ENCODE measurements at places on chromosomes 3 and 15.

GRCh38 chr15:91853511-91853947 lies at the start of gene SLCO3A1:
Gene SLCO3A1 (plus strand): TSS chr15:91853708.
- DNase-seq: no peak

- no peak for DNase-seq
These were observed 93.2 kb downstream of the TMEM212 start for GRCh38 chr3:171936191-171936841.

DNA sequence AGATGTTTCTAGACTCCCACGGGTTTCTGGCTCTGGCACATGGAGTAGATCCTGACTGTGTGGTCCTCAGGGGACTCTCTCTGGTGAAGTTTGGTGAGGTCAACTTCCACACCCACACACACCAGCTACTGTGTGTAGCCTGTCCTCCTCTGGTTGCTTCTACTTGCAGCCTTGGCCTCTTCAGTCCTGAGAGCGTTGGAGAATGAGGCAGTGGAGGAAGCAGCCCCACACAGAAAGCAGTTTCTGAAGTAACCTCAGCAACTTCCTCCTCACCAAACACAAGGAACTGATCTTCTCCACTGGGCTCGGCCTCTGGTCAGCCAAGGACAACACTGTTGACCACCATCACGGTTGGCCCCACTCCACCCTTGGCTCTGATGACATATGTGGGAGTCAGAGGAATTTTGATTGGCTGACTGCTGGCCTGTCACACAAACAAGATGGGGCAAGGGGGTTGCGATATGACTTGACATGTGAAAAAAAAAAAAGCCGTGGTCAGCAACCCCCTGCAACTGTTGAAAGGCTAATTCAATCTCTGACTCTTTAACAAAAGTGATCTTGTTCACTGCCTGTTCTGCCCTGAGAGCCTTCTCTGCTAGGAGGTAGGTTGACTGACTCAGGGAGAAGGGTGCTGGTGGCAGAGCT lies 19.6 kb downstream of the CD86 start:
- DNase-seq: no peak

DNA sequence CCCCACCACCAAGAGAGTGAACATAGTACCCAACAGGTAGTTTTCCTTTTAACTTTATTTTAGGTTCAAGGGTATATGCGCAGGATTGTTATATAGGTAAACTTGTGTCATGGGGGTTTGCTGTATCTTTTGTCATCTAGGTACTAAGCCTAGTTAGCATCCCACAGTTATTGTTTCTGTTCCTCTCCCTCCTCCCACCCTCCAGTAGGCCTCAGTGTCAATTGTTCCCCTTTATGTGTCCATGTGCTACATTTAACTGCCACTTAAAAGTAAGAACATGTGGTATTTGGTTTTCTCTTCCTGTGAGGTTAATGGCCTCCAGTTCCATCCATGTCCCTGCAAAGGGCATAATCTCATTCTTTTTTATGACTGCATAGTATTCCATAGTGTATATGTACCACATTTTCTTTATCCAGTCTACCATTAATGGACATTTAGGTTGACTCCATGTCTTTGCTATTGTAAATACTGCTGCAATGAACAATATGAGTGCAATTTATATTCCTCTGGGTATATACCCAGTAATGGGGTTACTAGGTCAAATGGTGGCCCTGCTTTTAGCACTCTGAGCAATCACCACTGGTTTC lies 66.2 kb downstream of the ST3GAL6 start:
- DNase-seq: no peak

GRCh38 chr3:126481808-126482502 lies 6.3 kb upstream of the ZXDC start:
- DNase-seq: no peak

- no peak for DNase-seq
These were observed 43.4 kb downstream of the RPLP1 start for GRCh38 chr15:69496001-69496400.

- DNase-seq: no peak
These were observed 52.4 kb downstream of the IL1RAP start for GRCh38 chr3:190566043-190566933.

- DNase-seq: no peak
These were observed 49.5 kb downstream of the CYP11A1 start for GRCh38 chr15:74317820-74318375.

DNA sequence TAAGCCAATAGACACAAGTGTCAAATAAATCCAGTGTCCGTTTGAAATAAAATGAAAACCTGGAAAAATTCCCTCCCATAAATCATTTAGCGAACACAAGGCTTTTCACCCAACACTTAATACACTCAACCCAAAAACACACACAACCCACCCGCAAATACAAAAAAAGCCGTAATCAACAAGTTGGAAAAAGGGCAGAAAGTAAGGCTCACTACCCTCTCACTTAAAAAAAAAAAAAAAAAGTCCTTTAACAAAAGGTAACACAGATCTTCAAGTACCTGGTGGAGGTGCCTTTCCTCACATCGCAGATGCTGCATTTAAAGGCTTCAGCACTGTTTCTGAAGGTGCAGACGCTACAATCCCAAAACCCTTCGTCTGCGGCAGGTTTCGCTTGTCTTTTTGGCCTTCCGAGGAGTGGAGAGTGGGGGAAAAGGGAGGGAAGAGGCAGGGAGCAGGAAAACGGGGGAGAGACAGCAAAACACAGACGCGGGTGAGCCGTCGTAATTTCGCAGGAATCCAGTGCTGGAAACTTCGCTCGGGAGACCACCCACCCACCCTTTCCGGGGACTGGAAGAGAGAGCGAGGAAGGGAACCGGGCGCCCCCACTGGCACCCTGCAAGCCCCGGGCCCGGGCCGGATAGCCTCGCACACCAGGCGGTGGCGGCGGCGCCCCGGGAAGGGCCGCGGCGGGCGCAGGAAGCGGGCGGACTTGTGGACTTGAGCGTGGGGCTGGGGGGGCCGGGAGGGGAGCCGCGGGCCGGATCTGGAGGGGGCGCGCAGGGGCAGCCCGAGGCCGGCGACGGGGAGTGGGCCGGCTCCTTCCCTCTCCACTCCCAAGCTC lies 401.8 kb downstream of the SHQ1 start:
- DNase-seq: no peak

DNA sequence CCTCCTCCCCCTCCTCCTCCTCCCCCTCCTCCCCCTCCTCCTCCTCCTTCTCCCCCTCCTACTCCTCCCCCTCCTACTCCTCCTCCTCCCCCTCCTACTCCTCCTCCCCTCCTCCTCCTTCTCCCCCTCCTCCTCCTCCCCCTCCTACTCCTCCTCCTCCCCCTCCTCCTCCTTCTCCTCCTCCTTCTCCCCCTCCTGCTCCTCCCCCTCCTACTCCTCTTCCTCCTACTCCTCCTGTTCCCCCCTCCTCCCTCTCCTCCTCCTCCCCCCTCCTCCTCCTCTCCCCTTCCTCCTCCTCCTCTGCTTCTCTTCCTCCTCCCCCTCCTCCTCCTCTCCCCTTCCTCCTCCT lies 17.1 kb upstream of the EPHB3 start:
- no peak for DNase-seq

DNA sequence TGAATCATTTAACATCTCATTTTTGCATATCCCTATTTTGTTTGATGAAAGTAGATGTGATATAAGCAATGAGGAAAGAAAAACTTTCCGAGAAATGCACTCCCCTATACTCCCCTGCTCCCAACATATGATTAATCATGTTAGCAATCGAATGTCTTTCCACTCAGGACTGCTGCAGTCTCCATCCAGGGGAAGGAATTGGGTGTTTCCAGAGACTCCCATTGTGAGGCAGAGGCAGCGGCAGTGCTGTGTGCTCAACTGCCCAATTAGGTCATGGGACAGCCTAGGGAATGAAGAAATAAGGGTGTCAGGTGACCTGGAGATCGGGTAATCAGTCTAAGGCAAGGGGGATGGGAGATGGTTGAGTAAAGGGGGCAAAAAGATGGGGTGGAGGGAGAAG lies 268.6 kb upstream of the MEIS2 start:
- no peak for DNase-seq

GRCh38 chr15:90106522-90107117 lies 4.4 kb upstream of the IDH2 start:
- DNase-seq: no peak

DNA sequence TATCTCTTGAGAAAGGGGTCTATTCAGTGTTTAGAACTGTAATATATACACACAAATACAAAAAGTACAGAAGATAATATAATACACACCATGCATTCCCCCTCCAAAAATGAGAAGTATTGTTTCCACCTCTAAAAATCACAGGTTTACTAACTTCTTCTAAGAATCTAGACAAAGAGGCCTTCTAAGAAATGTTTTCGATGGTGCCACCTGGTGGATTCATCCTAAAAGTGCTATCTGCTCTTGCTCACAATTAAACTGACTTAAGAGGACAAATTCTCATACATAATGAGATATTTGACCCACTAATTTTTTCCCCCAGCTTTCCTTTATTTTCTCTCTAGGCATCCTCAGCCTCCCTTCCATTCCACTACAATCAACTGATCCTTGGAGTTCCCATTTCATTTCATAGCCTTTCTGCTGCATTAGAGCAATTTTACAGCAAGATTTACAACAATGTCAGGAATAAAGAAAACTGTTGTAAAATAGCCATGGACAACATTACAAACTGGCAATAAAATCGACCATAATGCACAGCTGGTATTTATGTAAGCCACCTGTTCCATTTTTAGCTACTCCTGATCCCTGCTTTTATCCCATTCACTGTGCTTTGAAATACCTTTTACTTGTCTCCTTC lies 124.6 kb downstream of the ARRDC4 start:
- DNase-seq: no peak

DNA sequence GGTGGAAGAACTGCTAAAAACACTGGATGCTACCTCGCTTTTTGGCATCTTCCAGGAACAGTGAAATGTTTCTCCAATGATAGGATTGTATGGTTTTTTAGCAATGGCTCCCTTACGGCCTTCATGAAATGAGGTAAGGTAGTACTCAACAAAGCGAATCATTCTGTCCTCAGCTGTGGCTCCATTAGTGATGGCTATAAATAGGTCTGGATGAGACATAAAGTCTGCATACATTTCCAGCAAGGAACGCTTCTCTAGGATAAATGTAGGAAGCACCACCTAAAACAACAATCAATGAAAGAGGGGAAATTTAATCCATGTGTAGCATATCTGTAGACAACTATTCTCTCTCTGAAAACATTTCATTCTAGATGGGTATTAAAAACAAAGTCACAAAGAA lies 32.4 kb upstream of the SNX4 start:
- no peak for DNase-seq
